ENCODE measurements at places on chromosomes 7 and 10. TPM values are rescaled to one million over a fixed set of nuclear protein-coding genes. Genes with fewer than 3 reads are reported as not detected.

CDHR1 gene
- 0.56 TPM for total RNA-seq

MNX1 gene
- total RNA-seq = not detected

ELOVL3 gene
- not detected for total RNA-seq

OPALIN gene
- total RNA-seq = not detected

GIMAP8 gene
- 5.5 TPM for total RNA-seq

DNA sequence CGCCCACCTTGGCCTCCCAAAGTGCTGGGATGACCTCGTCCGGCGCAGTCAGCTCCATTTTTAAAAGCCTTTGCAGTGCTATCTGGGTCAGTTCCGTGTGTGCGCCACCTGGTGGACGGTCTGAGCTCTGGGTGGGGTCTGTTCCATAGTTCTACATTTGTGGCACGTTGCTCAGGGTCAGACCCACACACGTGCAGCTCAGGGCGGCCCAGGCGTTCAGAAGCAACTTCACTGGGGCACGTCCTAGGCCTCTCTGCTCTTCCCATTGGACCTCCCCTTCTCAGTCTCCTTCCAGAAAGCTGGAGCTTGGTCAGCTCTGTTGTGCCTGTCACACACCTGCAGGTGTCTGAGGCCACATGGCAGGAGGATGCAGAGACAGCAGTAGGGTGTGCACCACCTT, 137.9 kb downstream of the DNAJB6 start:
- no peaks in the 10 kb centered on the region for H3K4me1 ChIP-seq
- H3K36me3 ChIP-seq = no peaks in the 10 kb centered on the region
- no peak for DNase-seq
- no peaks in the 10 kb centered on the region for H3K27me3 ChIP-seq
- no peak overlapping the region for H3K4me3 ChIP-seq

- no peaks in the 10 kb centered on the region for H3K36me3 ChIP-seq
- no peak for DNase-seq
- no peak overlapping the region for H3K4me3 ChIP-seq
- H3K27ac ChIP-seq = no peak overlapping the region
These were observed 41.6 kb downstream of the PDSS1 start for GRCh38 chr10:26739071-26739631.

DNA sequence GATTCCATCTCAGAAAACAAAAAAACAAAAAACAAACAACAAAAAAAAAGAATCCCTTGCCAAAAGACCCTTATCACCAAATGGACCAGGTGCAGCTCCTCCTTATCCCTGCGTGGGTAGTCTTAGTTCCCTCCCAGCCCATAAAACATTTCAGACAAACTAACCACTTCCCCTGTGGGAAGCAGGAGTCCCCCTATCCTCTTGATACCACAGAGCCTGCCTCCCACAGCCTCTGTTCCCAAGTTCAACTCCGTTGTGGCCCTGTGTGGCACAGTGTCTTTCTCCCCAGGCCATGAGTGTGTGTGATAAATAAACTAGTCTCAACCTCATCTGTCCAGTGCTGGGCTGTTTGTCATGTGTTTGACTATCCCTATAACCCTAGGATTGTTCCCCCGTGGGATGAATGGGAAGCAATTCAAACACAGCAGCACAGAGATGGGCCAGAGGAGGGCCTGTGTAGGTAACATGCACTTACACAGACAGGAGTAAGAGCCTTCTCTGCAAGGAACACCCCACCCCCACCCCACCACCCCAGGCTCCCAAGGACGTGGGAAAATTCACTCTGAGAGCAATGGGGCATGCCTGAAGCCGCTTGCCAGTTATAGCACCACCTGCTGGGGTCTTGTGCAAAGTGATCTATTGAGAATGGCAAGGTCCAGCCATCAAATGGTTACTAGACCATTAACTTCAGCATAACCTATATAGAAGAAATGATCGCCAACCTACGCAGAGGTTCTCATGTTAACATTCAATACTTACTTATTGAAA, 147.1 kb upstream of the GHITM start:
- H3K27me3 ChIP-seq = no peaks in the 10 kb centered on the region
- no peaks in the 10 kb centered on the region for H3K36me3 ChIP-seq
- no peak for DNase-seq
- H3K4me1 ChIP-seq = no peaks in the 10 kb centered on the region

- H3K4me3 ChIP-seq = no peak overlapping the region
- H3K27me3 ChIP-seq = no peaks in the 10 kb centered on the region
- H3K36me3 ChIP-seq = no peaks in the 10 kb centered on the region
- H3K4me1 ChIP-seq = no peaks in the 10 kb centered on the region
These were observed 47.9 kb downstream of the MKI67 start for GRCh38 chr10:128078136-128078969.

DNA sequence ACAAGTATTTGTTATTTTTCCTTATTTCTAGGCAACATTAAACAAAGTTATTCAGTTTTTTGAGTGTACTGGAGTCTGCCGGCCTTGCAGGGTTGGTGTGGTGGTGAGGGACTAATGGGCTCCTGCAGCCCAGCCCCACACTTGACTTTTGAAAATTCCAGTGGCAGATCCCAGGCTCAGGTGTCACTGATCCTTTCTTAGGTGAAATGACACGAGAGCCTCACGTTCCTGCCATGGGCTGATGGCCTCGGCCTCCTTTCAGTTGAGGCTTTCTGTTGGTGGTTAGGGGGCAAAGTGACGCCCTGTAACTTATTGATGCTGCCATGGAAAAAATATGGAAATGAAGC, 117.9 kb downstream of the NKX6-2 start:
- H3K4me3 ChIP-seq = no peak overlapping the region
- no peak overlapping the region for H3K27ac ChIP-seq
- DNase-seq = peak; percentile 2
- no peaks in the 10 kb centered on the region for H3K36me3 ChIP-seq

DNA sequence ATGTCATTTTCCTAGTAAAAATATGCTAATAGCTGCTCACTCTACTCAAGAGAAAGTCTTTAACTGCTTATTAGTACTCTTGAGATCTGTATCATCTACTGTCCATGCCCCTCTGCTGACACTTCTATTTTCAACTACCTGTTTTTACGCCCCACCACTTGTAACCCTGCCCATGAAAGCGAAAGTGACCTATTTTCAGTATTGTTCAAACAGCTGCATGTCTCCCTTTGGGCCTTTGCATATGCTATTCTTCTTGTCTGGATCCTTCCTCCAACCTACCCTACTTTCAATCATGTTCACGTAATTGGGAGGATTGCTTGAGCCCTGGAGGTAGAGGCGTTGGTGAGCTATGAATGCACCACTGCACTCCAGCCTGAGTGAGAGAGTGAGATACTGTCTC, 1481.3 kb downstream of the GATA3 start:
- H3K4me1 ChIP-seq = no peaks in the 10 kb centered on the region
- DNase-seq = no peak
- no peaks in the 10 kb centered on the region for H3K36me3 ChIP-seq
- H3K27ac ChIP-seq = no peak overlapping the region

DNA sequence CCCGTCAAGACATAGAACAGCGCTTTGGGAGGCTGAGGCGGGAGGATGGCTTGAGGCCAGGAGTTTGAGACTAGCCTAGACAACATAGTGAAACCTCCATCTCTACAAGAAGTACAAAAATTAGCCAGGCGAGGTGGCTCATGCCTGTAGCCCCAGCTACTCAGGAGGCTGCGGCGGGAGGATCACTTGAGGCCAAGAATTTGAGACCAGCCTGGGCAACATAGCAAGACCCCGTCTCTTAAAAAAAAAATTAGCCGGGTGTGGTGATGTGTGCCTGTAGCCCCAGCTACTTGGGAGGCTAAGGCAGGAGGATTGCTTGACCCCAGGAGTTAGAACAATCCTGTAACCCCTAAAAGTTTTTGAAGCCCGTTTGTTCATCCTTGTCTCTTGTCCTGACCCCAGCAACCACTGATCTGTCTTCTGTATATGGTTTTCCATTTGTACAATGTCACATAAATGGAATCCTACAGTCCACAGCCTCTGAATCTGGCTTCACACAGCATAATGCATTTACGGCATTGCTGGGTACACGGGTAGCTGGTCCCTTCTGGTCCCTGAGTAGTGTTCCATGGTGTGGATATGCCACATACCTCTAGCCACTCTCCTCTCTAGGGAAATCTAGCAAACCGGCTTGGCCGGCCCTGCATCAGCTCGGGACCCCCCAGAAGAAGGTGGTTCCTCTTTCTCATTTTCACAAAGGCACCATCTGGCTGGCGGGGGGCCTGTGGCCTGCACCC, 8.4 kb downstream of the GTF2IRD1 start:
- no peaks in the 10 kb centered on the region for H3K36me3 ChIP-seq
- DNase-seq = no peak
- H3K4me3 ChIP-seq = no peak overlapping the region

DNA sequence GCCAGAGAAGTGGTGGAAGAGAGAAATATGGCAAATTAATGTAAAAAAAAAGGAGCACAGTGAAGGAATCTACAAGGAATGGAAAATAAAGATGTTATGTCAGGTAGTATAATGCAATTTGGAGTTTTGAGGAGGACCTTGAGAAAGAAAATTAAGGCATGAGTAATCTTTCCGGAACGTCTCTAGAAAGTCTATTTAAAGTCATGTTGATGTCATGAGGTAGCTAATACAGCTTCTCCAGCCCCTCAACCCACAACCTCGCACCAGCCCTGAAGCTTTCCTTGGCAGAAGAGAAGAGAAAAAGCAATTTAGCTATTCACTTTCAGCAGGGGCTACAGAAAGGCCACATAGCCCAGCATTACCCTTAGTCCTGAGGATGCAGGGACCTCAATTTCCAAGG, 22.5 kb downstream of the TRDMT1 start:
- H3K4me3 ChIP-seq = no peak overlapping the region
- peaks cover 1% of the 10 kb centered on the region for H3K4me1 ChIP-seq
- no peak overlapping the region for H3K27ac ChIP-seq
- H3K36me3 ChIP-seq = no peaks in the 10 kb centered on the region
- no peak for DNase-seq
- H3K27me3 ChIP-seq = no peaks in the 10 kb centered on the region

DNA sequence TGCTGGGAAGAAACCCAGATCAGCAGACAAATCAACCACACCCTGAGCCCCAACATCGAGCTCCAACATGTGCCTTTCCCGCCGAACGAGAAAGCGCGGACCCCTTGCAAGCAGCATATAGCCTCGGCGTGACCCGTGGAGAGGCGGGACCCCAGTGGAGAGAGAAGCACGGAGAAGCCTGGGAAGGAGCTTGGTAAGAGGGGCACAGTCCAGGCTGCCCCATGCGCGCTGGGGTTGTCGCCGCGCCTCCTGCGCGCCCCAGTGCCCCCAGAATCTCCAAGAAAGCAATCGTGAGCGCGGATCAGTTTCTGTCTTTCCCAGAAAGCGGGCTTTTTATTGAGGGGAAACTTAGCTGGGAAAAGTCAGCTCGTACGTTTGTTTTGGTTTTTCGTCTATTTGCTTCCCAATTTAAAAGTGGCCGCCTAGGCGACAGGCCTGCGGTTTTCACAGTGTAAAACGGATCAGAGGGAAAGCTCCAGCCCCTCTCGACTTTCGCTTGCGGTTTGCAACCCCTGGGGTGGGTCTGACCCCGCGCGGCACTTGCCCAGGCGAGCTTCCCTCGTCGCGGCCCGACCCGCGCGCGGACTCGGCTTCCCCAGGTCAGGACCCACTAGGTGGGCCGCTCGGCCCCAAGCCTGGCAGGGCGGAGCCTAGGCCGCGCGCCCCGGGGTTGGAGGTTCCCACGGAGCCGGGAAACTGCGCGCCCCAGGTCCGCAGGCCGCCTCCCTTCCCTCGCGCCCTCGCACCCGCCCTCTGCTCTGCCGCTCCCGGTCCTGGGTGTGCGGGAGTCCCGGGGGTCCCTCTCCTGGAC, 31.1 kb downstream of the SKIDA1 start:
- peak overlapping the region; percentile 76 for H3K27ac ChIP-seq
- DNase-seq = peak; percentile 54
- no peaks in the 10 kb centered on the region for H3K4me1 ChIP-seq
- H3K36me3 ChIP-seq = no peaks in the 10 kb centered on the region
- H3K4me3 ChIP-seq = peak overlapping the region; percentile 66
- no peaks in the 10 kb centered on the region for H3K27me3 ChIP-seq

DNA sequence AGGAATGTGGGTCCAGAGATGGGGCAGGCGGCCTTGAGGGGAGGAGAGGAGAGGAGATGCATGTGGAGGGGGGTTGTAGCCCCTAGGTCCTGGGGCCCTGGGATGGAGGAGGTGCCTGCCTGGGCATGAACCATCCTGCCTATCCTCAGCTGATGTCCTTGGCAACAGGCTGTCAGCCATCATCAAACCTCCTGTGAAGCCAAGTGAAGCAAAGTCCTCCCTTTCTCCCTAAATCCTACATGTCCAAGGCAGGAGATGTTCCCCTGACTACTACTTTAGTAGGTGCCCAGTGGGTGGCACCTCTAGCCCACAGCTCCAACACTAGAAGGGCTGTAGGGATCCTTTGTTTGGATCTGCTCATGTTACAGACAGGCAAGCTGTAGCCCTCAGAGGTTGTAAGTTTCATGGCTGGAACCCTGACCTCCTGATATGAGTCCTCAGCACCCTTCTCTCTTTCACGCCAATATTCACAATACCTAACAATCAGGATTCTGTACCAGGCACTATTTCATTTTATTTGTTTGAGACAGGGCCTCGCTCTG, 66.6 kb upstream of the SYPL1 start:
- no peak overlapping the region for H3K27ac ChIP-seq
- H3K4me3 ChIP-seq = no peak overlapping the region
- H3K36me3 ChIP-seq = no peaks in the 10 kb centered on the region

DNA sequence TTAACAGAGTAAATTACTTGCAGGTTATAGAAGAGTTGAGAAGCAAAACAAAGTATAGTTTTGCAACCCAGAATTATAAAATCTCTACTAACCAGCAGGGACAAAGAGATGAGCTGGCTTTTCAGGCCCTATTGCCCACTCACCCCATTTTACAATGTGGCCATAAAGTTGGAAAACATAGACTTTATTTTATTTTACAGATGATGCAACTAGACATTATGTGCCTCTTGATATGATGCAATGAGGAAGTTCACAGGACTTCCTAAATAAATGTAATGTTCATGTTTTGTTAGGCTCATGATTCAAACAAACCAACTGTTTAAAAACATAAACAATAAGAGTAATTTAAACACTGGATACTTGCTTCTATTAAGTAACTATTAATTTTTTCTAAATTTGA, 141.1 kb upstream of the WNT16 start:
- no peak overlapping the region for H3K4me3 ChIP-seq
- no peak overlapping the region for H3K27ac ChIP-seq
- no peaks in the 10 kb centered on the region for H3K36me3 ChIP-seq
- peaks cover 2% of the 10 kb centered on the region for H3K4me1 ChIP-seq
- DNase-seq = no peak
- no peaks in the 10 kb centered on the region for H3K27me3 ChIP-seq

DNA sequence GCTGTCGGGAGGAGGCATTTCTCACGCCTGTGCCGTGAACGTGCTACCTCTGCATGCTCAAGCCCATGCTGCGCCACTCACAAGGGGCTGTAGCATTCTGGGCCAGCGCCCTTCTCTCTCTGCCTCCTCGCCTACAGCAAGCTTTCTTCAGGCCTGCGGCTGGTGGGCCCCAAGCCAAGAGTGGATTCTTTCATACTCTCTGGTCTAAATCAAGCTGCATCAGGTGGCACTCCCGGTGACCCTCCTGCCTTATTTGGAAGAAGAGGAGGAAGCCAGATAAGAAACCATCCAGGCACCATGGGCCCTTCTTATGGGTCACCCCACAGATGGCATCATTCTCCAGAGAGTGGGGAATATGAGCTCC, 86.7 kb upstream of the DUSP5 start:
- no peaks in the 10 kb centered on the region for H3K36me3 ChIP-seq
- H3K4me3 ChIP-seq = no peak overlapping the region
- no peak overlapping the region for H3K27ac ChIP-seq
- no peaks in the 10 kb centered on the region for H3K27me3 ChIP-seq
